ENCODE measurements at places on chromosomes 3 and 15.

DNA sequence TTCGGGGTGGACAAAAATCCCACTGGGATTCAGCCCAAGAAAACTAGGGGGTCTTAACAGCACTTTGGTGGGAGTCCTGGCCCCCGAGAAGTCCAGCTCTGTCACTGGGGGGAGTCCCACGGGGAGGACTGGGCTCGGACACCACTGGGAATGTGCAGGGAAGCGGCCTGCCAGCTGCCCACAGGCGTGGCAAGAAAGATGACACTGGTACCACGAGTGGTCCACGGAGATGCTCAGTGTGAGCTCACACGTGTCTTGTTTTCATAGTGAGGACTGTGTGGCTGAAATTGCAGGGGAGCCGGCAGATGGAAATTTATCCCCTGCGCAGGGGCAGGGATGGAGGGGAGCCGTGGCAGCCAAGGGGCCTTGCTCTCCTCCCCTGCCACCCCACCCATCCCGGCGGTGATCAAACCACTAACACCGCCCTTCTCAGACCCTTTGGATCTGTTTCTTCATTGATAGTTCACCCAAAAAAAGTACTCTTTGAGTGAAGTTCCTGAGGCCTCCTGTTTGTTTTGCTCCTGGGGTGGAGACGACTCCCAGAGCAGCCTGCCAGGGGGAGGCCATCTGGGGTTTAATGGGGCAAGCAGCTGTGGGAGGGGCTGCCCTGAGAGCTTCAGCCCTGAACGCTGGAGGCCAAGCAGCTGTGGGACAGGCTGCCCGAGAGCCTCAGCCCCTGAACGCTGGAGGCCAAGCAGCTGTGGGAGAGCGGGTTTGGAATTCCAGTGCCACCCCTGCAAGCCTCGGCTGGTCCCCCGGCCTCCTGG lies 130.9 kb downstream of the LRRK1 start:
- no peak for DNase-seq

DNA sequence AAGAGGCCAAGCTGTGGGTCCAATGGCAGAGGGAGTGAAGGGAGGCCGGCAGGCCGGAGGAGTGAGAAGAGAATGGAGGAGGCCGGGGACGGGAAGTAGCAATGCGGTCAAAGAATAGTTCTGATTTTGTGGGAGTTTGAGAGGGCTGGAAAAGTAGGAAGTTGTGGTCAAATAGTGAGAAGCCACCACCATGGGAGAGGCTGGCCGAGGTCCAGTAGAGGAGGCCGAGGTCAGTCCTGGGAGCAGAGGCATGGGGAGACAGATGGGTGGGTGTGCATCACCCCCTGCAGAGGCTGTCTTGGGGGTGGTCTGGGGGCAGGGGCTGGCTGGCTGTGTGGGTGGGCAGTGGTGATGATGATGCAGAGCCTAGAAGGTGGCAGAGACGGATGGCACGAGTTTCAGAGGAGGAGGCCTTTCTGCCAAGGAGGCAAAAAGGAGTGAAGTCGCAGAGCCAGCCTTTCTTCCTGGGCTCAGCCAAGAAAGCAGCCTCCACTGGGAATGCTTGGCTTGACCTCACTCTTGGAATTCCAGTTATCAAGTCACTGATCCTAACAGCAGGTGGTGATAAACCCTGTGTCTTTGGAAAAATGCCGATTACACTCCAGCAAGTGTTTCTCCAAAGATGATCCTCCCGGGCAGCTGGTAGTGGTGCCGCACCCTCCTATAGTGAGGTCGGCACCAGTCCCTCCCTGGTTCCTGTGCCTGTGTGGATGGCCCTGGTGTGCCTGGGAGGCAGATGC lies 57.3 kb downstream of the ARNT2 start:
- DNase-seq = no peak

DNA sequence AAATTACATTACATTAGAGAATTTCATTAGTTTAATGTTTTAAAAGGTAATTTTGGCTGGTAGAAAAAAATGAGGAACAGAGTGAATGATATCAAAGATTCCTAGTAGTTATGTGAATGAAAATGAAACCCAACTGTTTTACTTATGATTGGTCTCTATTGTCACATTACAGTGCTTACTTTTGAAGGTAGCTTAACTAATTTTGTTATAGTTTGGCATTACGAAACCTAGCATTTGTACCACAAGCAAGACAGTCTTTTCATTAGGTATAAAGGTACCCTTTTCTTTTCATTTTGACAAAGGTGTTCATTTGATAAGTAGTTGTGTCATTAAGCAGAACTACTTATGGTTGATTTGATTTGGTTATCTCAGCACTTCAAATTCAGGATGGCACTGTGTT lies 6.9 kb downstream of the SELENOT start:
- DNase-seq = no peak

GRCh38 chr3:16482194-16482769 lies 31.2 kb downstream of the RFTN1 start:
- no peak for DNase-seq

DNA sequence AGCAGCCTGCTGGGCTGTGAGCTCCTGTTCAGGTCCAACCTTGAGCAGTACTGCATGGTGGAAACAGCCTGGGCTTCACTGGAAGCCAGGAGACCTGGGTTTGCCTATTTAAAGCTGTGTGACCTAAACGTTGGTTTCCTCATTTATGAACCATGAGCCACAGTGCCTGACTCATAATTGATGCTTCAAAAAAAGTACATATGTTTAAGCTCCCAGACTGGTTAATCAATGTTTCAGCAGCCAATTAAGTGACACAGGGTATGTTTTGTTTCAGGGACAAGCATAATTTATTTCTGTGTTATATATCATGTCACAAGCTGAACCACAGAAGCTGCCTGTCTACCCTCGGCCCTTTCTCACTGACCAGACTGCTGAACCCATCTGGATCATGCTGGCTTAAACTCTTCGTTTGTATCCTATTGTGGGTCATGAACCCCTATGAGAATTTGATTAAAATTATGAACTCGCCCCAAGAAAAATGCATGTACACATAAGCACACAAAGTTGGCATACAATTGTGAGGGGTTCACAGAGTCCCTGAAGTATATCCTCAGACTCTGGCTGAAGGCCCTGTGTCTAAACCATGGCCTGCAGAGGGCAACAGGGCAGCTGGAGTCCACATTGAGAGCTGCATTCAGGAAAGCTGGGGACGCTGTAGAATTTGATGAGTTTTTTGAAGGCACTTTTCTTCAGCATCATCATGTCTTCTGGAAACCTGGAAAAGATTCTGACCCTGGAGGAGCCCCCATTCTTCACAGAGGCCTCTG lies 23.7 kb downstream of the HDC start:
- peak; percentile 16 for DNase-seq

GRCh38 chr3:176920766-176921160 lies 276.5 kb downstream of the TBL1XR1 start:
- DNase-seq = no peak

GRCh38 chr15:55681631-55682030 lies 61.3 kb downstream of the PRTG start:
- no peak for DNase-seq

DNA sequence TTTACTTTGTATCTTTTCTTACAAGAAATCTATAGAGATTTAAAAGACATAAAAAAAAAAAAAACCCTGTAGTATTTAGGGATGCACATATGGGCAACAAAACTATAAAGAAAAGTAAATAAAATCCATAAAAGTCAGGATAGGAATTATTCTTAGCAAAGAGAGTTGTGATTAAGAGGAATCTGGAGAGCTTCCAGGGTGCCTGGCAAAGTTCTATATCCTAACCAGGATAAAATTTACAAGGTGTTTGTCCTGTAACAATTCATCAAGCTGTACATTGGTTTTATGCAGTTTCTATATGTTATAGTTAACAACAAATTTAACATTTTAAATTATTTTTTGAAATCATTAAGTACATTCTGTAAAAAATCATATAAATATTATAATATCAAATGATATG lies 7.9 kb downstream of the SECISBP2L start:
- DNase-seq = no peak

GRCh38 chr3:161171113-161171512 lies 50.0 kb upstream of the NMD3 start:
- no peak for DNase-seq

DNA sequence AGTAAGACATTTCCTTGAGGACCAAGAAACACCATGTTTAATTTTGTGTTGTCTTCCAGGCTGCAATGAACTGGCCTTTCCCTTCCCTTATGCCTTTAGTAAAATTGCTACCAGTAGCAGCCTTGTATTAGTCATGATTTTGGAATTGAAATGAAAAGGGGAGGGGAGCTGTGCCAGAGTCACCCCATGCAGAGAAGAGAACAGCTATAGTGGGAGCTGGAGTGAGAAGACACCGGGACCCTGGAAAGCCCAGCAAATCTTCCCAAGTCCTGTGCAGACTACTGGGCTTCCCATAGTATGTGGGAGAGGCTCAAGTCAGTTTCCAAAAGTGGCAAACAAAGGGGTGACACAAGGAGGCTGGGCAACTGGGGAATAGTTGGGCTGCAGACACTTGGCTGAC lies 178.5 kb downstream of the NR1D2 start:
- no peak for DNase-seq

All from erythroblast (primary cell).